Activated T-cell treated with anti-CD3 and anti-CD28 coated beads for 4 hours (primary cell): ENCODE measurements at places on chromosomes 6 and 20.

GRCh38 chr6:46755865-46756264 lies 9.1 kb downstream of the ANKRD66 start:
- no peak for DNase-seq

GRCh38 chr20:44454306-44454963 lies 21.2 kb upstream of the TTPAL start:
- no peak for DNase-seq

- DNase-seq, result no peak
Measured at GRCh38 chr6:44267252-44267651, 1.9 kb upstream of the NFKBIE start.

GRCh38 chr6:34697544-34697836 lies 923 bp upstream of the ILRUN start:
- no peak for DNase-seq

GRCh38 chr6:126716826-126717509 lies 377.1 kb downstream of the CENPW start:
- DNase-seq, result no peak

DNA sequence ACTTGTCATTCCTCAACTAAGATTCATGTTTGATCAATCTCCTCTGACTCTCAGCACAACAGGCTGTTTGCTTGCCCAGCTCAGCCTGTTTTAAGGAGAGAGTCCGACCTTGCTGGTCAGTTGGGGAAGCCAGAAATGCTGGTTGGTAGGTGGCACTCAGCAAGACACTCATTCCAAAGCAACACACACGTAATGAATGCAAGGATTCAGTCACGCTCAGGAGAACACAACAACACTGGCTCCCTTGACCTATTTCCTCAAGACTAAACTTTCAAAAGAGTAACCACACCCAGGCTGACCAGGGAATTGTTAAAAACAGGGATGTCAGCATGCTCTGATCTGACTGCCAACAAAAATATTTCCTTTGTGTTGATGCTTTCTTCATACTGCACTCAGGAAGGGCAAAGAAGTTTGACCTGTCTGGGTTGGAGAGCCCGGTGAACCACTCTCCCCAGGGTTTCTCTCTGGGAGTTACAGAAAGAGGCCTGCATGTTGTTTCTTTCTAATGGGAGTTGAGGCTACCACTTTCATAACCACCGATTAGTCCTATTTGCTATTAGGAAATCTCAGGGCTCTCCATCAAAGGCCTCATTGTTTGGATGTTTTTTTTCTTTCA lies 25.6 kb upstream of the PREP start:
- DNase-seq, result no peak

DNA sequence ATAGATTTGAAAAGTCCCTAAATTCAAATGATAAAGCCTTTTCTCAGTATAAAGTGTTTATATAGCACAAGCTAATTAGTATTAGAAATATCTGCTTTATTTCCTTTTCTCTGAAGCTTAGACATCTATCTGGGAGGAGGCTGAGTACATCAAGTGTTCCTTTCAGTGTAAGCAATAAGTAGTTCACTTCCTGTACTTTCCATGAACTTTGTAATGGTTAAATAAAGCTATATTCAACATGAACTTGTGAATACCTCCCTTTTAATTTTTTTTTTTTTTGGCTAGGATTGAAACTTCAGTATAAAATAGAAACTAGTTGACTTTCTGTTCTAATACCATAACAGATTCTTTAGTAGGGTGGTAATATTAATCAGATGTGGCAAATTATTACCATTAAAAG lies 190.9 kb downstream of the CENPW start:
- no peak for DNase-seq

GRCh38 chr6:24576447-24576846 lies 69.5 kb downstream of the KIAA0319 start:
- DNase-seq, result no peak

GRCh38 chr6:43426928-43427405 lies 374 bp upstream of the ABCC10 start:
- no peak for DNase-seq
